ENCODE measurements at places on chromosomes 1 and 21.
A peak's percentile ranks its signal among the peaks of the same experiment; 100 is the strongest.

DNA sequence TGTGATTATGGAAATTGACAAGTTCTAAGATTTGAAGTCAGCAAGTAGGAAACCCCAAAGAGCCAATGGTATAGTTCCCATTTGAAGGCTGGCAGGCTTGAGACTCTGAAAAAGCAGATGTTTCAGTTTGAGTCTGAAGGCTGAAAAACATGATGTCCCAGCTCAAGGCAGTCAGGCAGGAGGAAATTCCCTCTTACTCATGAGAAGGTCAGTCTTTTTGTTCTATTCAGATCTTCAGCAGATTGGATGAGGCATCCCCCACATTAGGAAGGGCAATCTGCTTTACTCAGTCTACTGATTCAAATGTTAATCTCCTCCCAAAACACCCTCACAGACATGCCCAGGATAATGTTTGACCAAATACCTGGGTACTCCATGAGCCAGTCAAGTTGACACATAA lies 372.5 kb upstream of the ST6GALNAC5 start:
- DNase-seq: no peak

DNA sequence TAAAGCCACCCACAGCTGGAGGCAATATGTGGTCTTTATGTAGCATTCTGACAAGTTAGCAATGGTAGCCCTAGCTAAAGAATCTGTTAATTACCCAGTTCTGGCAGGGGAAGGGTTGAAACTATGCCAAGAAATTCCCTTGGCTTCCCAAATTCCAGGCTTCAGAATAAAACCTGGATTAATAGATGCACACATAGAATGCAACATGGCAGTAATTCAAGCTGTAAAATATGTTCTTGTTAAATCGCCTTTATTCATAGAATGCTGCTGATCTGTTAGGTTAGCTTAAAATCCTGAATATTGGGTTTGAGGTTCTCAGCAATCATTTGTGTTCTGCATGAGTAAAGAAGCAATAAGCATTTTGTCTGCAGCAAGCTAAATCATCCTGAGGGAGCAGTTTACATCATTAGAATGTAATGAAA lies 80.1 kb downstream of the ZNF326 start:
- DNase-seq: no peak

GRCh38 chr21:38244885-38245869 lies 11.6 kb upstream of the KCNJ15 start:
- DNase-seq: peak; percentile 78

- no peak for DNase-seq
Observed at GRCh38 chr1:116680752-116681151, 13.2 kb upstream of the IGSF3 start.

GRCh38 chr1:54506594-54506993 lies 41.4 kb upstream of the ACOT11 start:
- DNase-seq: peak; percentile 17

DNA sequence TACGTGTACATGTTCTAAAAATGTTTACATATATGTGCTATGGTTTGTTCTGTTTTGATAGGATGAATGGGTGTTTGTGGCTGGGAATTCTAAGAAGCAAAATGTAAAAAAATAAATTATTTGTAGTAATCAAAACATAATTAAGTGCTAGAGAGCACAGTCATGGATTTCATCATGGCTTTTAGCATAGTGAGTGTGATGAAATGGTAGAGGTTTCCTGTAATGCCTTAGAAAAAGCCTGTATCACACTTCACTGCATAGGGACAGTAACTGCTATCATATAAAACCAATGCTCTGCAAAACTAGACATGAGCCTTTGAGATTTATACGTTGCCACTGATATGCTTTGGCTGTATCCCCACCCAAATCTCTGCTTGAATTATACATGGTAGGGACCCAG lies 99.8 kb downstream of the PTGER3 start:
- no peak for DNase-seq

- DNase-seq: no peak
Observed at GRCh38 chr1:41392528-41392924, 31.3 kb downstream of the FOXO6 start.

DNA sequence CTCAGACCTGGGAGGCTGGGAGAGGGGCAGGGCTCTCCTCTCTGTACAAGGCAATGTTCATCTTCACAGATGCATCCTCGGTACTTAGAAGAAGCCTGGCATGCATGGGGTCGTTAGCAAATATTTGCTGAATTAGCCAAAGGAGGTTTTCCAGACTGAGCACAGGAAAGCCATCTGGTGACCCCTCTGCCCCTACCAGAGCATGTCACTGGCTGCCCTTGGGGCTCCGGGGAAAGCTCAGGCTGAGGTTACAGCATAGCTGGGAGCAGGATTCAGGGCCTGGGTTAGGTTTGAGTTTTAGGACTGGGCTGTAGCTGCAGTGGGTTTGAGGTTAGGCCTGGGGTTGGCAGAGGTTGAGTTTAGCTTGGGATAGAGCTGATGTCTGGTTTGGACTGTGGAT lies 43.4 kb upstream of the ZBTB40 start:
- DNase-seq: no peak

DNA sequence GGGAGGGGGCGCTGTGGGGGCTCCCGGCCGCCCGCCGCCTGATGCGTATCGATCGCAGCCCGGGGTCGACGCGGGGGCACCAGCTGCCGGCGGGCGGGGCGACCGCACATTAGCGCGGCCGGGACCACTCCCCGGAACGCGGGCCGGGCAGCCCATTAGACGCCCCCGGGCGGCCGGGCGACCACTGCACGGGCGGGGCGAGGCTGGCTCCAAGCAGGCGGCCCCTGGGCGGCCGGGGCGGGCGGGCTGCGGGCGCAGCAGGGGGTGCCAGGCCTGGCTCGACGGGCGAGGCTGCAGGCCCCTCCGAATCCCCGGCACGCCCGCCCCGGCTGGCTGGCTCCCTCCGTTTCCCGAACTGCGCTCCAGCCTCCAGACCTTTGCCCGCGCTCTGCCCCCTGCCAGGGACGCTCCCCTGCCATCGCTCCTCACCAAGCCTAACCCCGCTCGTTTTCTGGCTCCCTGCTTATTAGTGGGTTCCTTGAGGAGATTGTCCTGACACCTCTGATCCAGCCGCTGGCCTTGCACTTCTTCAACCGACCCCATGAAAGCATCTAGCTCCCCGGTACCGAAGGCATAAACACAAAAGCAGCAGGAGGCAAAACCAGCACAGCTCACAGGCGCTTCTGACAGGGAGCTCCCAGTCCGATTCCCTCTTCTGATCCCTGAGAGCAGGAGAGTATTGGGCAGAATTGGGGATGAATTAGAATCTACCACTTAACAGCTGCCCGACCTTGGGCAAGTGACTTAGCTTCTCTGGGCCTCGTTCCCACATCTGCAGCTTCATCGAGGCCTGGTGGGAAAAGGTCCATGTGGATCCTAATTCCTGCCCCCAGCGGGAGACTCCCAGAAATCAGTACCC lies 92.6 kb upstream of the CASZ1 start:
- no peak for DNase-seq

DNA sequence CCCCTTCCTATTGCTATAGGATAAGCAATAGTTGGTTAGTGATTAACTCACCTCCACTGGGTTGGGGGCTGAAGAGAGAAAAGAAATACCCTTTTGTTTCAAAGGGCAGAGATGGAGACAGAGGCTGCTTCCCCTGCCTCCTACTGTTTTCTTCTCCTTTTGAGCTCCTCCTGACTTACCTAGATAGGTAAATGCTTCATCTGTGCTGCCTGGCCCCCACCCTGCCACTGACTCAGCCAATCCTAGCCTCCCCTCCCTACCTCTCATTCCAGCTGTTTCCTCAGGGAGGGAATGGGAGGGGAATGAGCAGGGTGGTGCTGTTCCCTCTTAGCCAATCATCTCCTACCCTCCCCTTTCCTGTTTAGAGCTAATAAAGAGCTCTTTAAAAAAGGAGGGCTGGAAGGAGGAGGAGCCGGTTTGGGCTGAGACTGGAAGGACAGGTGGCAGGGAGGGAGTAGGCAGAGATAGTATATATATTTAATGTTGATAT lies at the start of gene C1orf116:
Gene C1orf116 (minus strand): TSS at position 229 of the 490 bp plus-strand sequence. CDS start 5,158 bp downstream, outside the sequence.
- peak; percentile 79 for DNase-seq

GRCh38 chr1:206808615-206809014 lies 36.3 kb upstream of the IL10 start:
- DNase-seq: peak; percentile 28

- DNase-seq: no peak
Observed at GRCh38 chr1:21921100-21921875, 15.8 kb downstream of the HSPG2 start.

GRCh38 chr1:57017200-57017599 lies 51.4 kb upstream of the C8B start:
- no peak for DNase-seq

GRCh38 chr1:85607126-85607920 lies 26.8 kb downstream of the CCN1 start:
- DNase-seq: peak; percentile 100

DNA sequence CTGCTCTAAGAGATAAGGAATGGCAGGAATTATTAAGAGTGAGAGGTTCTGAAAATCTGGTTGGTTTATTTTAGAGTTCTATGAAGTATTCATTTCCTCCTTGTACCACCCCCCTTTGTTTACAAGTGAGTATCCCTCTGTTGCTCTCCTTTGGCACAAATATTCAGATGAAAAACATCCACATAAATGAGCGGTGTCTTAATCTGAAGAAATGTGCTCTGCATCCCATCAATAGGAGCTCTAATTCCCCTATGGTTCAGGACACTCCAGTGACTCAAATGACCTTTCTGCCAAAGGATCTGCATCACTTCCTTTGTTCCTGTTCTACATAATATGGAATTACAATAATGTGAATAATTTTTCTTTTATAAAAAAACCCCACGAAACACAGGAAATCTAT lies 16.6 kb downstream of the DDAH1 start:
- DNase-seq: peak; percentile 23

GRCh38 chr1:46159516-46159915 lies 15.4 kb upstream of the TSPAN1 start:
- DNase-seq: no peak

- no peak for DNase-seq
Observed at GRCh38 chr1:162214202-162214601, 144.7 kb downstream of the NOS1AP start.

- no peak for DNase-seq
Observed at GRCh38 chr1:1883092-1883873, 7.6 kb downstream of the GNB1 start.

DNA sequence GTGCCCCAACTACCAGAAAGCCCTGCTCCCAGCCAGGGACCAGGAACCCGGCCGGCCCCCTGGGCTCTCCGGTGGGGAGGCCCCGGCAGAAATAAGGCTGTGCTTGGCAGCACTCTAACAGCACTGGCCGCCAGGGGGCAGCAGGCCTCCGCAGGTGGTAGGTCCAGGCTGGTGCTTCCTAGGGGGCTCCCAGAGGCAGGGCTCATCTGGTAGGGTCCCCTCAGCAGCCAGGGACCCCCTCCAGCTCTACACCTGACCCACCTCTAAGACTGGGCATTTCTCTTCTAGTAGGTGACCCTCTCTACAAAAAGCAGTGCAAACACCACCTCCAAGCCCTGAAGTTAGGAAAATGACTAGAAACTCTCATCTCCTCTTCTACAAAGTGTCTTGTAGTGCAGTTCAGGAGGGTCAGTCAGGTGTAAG lies 85.6 kb downstream of the STUM start:
- DNase-seq: no peak

DNA sequence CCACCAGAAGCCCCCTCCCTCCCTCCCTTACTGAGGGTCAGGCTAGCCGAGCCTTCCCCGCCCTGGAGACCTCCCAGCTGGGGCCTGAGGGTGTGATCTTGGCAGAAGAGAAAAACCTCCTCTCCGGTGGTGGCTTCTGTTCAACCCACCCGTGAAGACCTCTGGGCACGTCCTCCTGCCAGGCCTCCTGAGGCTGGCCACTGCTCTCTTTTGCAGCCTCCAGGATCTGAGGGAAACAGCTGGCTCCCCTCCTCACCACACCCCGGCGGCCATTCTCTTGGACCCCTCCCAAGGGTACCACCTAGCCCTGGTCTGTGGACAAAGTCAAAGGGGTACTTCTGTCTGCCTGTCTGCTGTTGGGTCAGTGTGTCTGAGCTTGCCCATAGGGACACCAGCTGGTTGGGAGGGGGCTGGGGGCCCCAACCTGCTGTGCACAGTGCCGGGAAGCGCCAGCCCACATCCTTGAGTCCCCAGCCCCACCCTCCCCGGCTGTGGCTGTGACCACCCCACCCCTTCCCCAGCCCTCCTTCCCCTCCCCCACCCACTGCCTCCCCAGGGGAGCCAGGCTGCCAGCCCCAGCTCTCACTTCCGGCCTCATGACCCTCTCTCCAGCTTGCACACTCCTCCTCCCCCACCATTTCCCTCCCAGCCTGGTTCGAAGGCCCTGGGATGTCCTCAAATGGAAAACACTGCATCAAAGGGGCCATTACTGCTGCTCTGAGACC lies 48.1 kb downstream of the AHDC1 start:
- DNase-seq: no peak

- no peak for DNase-seq
Observed at GRCh38 chr1:58548371-58548770, 1.8 kb upstream of the OMA1 start.

GRCh38 chr1:234270581-234271242 lies 102.5 kb upstream of the COA6 start:
- no peak for DNase-seq

DNA sequence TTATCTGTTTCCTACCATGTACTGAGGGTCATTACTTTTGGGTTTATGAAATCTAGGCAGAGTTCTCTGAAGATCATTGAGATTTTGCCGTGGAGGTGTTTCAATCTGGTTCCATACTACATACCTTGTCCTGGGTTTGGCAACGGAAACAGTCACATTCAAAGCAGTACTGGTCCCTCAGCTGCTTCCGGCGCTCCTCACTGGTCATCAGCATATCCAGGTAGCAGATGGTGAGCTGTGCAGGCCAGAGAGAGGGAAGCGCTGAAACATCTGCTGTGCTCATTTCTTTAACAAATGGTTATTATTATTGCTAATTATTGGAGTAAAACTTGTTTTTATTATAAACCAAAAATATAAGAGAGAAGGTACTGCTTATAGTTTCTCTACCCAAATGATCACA lies 591.7 kb downstream of the SMYD3 start:
- no peak for DNase-seq

- DNase-seq: no peak
Observed at GRCh38 chr21:35449846-35450245, 400.7 kb upstream of the RUNX1 start.

- DNase-seq: no peak
Observed at GRCh38 chr1:94100785-94101612, 19.9 kb downstream of the ABCA4 start.

GRCh38 chr1:60502506-60502905 lies 428.9 kb upstream of the C1orf87 start:
- no peak for DNase-seq

DNA sequence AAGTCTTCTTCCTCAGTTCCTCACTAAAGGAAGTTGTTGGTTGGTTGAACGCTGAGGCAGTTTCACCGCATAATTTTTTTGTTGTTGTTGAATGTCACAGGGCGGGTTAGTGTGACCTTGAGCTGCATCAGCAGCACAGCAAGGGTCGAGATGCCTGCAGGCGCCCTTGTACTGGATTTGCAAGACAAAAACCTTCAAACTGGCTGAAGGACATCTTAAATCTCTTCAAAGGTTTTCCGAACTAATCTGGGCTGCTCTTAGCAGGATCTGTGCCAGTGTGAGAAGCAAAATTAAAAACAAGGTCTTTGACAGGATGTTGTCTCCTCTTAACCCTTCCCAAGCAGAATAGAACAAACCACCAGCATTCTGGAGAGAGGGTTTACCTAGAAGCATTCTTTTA lies 59.4 kb downstream of the NRIP1 start:
- no peak for DNase-seq

All from NCI-H226 (cell line).